GM12878 (cell line): ENCODE measurements at places on chromosomes 16 and 17. TPM values are rescaled to one million over a fixed set of nuclear protein-coding genes. Genes with fewer than 3 reads are reported as not detected.

LHX1 gene
- total RNA-seq, result not detected in 2 replicates

TSR3 gene
- 66.1 and 67.6 TPM in 2 replicates for total RNA-seq

GGT6 gene
- total RNA-seq, result 0.16 and 0.26 TPM in 2 replicates

KRT27 gene
- not detected in 2 replicates for total RNA-seq

TBC1D3G gene
- total RNA-seq, result not detected in 2 replicates

KRT24 gene
- not detected in 2 replicates for total RNA-seq

KRTAP4-4 gene
- not detected in 2 replicates for total RNA-seq

PRSS22 gene
- not detected in 2 replicates for total RNA-seq

HOXB6 gene
- total RNA-seq, result 0.13 and 0.24 TPM in 2 replicates

USH1G gene
- 0.05 TPM in 1 of 2 replicates, not detected in the other for total RNA-seq

POLR3E gene
- total RNA-seq, result 52.0 and 54.0 TPM in 2 replicates

P2RX1 gene
- total RNA-seq, result 5.0 and 5.1 TPM in 2 replicates

GCGR gene
- not detected in 2 replicates for total RNA-seq

AKAP1 gene
- total RNA-seq, result 39.9 and 45.9 TPM in 2 replicates

KRT33B gene
- not detected in 2 replicates for total RNA-seq

HLF gene
- total RNA-seq, result 0.13 and 0.26 TPM in 2 replicates

NKD1 gene
- 0.43 and 0.49 TPM in 2 replicates for total RNA-seq

OVCA2 gene
- 39.7 and 46.9 TPM in 2 replicates for total RNA-seq

PPY gene
- not detected in 2 replicates for total RNA-seq

LLGL1 gene
- 8.8 and 9.2 TPM in 2 replicates for total RNA-seq

AGRP gene
- not detected in 2 replicates for total RNA-seq

IL21R gene
- 138 and 141 TPM in 2 replicates for total RNA-seq

CIITA gene
- total RNA-seq, result 84.6 and 95.8 TPM in 2 replicates

NTN1 gene
- 0.49 and 0.80 TPM in 2 replicates for total RNA-seq

HEXD gene
- total RNA-seq, result 15.9 and 16.4 TPM in 2 replicates

NOL3 gene
- total RNA-seq, result 5.0 and 5.3 TPM in 2 replicates

CPHXL2 gene
- not detected in 2 replicates for total RNA-seq

GAST gene
- total RNA-seq, result not detected in 2 replicates

ENDOV gene
- 10.7 and 11.9 TPM in 2 replicates for total RNA-seq

DLX3 gene
- not detected in 2 replicates for total RNA-seq

POLR2A gene
- total RNA-seq, result 111 and 121 TPM in 2 replicates

TNFSF12 gene
- 6.7 and 7.0 TPM in 2 replicates for total RNA-seq

CCL18 gene
- total RNA-seq, result not detected in 2 replicates

TBC1D3 gene
- total RNA-seq, result not detected in 2 replicates

RNU2-1 gene
- total RNA-seq, result 9,631 and 10,813 TPM in 2 replicates

TK1 gene
- 89.7 and 96.3 TPM in 2 replicates for total RNA-seq

NOD2 gene
- total RNA-seq, result 12.8 and 13.3 TPM in 2 replicates

ABCA3 gene
- 15.5 and 17.6 TPM in 2 replicates for total RNA-seq

PLA2G10 gene
- not detected in 2 replicates for total RNA-seq

FLOT2 gene
- 291 and 302 TPM in 2 replicates for total RNA-seq

MYH1 gene
- total RNA-seq, result not detected in 2 replicates

RSPRY1 gene
- total RNA-seq, result 38.0 and 40.5 TPM in 2 replicates

CNTD1 gene
- not detected in 2 replicates for total RNA-seq

GFOD2 gene
- 15.5 and 16.1 TPM in 2 replicates for total RNA-seq

ASPHD1 gene
- total RNA-seq, result not detected in 2 replicates

STH gene
- not detected in 2 replicates for total RNA-seq
